ENCODE measurements at places on chromosomes 11 and 22.

- DNase-seq: no peak
Observed at GRCh38 chr11:62959422-62959980, 25.3 kb downstream of the SLC22A6 start.

- DNase-seq: no peak
Observed at GRCh38 chr11:118522571-118523072, 4.7 kb upstream of the TTC36 start.

DNA sequence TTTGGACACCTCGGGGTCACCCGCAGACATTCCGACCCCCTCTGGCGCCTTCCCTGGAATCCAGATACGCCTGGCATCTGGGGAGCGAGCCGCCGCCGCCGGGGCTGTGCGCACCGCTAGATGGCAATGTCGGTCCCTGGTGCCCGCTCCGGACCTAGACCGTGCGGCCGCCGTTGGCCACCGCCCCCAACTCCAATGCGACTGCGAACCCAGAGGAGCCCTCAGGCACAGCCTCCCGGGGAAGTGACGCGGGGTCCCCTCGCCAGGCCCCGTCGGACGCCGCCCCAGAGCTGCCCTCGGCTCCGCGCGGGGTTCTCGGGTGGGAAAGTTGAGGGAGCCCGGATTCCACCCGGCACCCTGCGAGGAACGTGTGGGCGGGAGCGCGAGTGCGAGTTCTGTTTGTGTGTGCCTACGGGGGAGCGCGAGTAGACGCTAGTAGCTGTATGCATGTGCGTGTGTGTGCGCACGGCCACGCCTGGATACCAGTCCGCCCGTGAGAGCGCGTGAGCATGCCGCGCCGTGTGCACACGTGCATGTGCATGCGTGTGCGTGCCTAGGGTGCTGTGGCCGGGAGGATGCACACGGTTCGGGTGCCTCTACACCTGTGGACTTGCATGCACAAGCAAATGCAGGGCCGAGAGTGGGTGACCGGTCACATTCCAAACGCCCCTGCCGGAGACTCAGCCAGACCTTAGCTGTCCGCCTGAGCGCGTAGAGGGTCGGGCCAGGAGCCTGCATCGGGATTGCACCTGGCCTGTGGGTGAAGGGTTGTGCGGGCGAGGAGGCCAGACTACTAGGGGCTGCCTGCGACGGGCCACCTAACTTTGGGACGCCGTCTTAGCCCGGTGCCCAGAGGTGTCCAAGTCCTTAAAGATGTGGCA lies 1.9 kb downstream of the CHRM4 start:
- peak; percentile 94 for DNase-seq

DNA sequence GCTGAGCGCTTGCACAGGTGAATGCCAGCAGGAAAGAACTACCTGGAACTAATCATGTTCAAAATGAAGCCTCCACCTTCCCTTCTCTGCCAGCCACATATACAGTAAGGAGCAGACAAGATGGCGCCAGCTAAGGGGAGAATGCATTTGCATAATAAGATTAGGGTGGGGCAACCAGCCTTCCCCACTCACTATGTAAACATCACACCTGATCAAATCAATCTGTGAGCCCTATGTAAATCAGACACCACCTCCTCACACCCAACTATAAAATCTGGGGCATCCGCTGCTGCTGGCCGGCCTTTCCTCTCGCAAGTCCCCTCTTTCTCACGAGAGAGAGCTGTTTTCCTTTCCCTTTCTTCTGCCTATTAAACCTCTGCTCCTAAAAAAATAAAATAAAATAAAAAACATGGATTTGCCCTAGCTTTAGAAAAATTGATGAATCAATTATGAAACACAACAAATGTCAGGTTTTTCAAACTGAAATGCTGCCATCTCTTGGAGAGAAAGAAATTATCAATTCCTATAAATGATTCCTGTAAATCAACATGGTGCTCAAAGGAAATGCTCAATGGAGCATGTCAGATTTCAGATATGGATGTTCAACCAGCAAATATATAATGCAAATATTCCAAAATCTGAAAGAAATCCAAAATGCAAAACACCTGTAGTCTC lies 108.9 kb downstream of the SGSM3 start:
- no peak for DNase-seq

DNA sequence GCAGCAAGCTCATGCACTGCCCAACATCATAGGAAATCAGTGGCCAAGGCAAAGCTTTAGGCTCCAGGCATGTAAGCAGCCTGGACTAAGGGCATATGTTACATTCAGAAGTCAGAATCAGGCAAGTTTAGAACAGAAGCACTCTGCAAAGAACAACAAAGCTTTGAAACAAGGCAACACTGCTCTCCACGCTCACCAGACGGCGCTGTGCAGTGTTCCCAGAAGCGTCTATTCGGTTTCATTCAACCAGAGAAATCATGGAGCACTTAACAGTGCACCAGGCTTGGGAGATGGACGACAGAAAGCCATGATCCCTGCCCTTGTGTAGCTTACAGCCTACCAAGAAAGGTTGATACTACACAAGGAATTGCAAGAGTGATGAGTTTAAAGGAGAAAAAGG lies 555.8 kb downstream of the BUD13 start:
- no peak for DNase-seq

- DNase-seq: peak; percentile 56
Observed at GRCh38 chr11:7892840-7893254, 38.2 kb downstream of the OR10A6 start.

GRCh38 chr11:45894555-45895247 lies 9.2 kb downstream of the MAPK8IP1 start:
- DNase-seq: no peak
